Stimulated activated CD8-positive, alpha-beta memory T cell treated with anti-CD3 and anti-CD28 coated beads, Interleukin-4, amount 100 ng/mL, for 4 hours (primary cell): ENCODE measurements at places on chromosomes 4 and X.

DNA sequence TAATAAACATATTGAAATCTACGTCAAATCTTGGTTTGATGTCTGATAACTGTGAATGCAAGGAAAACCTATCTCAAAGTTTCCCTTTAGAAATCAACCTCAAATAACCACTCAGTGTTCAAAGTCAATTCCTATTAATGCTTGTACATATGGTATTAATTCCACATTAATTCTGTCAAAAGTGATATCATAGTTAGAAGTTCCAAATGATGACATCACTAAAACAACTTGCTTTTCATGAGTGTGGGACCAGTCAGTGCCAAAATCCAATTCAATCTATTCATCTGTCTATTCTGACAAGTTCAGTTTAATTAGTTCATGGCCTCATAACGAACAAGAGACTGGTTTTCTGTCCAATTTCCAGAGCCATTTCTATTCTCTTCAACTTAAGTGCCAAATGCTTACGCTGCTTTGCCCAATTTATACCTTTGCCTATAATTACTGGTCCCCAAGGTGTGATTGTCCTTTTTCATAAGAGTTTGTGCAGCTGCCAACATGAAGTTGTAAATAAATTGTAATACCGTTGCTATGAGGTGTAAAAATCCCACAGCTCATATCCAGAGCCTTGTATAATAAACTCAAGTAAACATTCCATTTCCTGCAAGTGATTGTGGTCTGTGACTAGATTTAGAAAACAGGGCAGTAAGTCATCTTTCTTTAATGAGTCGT, 476.2 kb downstream of the RAB28 start:
- no peak for DNase-seq

GRCh38 chrX:97267396-97268181, 383.9 kb downstream of the RPA4 start:
- no peak for DNase-seq

DNA sequence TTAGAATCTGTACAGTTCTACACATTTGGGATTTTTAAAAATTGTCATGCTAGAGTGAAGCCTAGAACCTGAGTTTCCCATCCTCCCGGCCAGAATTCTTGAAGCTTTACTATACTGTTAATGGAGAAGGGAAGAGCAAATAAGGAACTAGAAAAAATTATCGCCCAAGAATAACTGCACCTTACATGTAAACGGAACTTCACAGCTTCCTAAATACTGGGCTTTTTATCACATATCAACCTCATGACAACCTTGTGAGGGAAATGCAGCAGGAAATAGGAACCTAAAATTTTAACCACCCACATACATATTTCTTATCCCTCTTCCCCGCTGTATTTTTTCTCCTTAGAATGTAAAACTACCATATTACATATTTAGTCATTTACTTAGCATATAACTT, 19.3 kb downstream of the ARHGEF9 start:
- DNase-seq = no peak

DNA sequence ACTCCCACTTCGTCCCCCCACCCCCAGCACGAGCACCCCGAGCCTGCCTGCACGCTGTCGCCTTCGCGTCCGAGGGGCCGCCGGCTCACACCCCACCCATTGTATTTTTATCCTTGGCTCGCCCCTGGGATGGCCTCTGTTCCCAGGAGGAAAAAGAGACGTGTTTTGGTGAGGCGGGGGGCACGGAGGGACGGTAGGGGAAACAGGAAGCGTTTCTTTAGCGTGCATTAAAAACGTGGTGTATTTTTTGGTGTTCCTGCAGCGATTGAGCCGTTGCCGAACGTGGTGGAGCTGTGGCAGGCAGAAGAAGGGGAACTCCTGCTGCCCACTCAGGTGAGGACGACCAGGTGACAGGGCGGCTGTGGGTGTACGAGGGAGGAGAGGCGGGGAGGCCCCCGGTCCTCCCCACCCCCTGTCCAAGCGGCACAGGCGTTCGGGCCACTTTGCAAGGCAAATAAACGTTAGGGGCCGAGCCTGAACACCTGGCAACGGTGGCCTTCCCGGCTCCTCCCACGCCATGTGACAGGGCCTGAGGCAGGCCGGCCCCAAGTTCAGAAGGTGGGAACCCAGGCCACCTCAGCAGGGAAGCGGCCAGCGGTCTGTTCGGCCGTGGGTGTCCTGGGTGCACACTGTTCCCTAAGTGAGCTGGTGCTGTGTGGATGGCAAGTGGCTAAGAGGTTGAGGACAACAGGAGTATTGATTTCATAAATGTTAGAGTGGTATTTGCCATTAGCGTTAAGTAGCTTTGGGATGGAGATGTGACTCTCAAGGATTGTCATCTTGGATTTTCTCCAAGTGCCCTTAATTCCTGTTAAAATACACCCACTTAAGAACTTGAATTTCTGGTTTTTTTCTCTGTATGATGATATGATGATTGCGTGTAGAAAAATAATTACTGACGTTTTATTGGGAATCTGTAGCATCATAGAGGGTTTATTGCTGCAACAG, 1.1 kb downstream of the TMEM131L start:
- no peak for DNase-seq

DNA sequence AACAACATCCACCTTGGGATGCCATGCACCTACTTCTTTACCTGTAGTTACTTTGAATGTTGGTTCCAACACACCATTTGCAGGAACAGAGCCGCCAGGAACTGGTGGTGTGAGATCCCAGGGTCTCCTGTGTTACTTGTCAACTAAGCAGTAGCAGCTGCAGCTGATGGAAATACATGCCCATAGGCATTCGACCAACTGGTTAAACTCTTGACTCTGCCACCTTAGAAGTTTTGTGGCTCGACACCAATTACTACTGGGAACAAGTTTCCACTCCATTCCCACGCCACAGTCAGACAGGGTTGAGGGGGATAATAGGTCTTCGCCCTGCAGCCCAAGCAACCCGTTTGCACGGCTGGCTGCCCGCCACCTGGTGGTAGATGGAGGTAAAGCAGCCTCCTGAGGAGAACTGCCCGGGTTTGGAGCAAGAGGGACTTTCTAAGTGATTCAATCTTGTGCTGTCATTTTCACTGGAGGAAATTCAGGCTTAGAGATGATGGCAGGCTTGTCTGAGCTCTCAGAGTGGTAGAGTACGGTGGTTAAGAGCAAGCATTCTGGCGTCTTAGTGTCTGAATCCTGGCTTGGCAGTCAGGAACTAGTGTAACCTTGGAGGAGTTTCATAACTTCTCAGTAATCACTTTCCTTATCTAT, 119.1 kb upstream of the TRIM2 start:
- DNase-seq = peak; percentile 60

- DNase-seq = no peak
These were observed 156.0 kb downstream of the SH3KBP1 start for GRCh38 chrX:19731307-19731820.

- no peak for DNase-seq
These were observed 130.5 kb upstream of the APOOL start for GRCh38 chrX:84873176-84873575.
